SIG-M5 (cell line): ENCODE measurements at places on chromosomes 2 and 18.

- no peak for DNase-seq
These were observed 162.1 kb downstream of the QPCT start for GRCh38 chr2:37506407-37507050.

DNA sequence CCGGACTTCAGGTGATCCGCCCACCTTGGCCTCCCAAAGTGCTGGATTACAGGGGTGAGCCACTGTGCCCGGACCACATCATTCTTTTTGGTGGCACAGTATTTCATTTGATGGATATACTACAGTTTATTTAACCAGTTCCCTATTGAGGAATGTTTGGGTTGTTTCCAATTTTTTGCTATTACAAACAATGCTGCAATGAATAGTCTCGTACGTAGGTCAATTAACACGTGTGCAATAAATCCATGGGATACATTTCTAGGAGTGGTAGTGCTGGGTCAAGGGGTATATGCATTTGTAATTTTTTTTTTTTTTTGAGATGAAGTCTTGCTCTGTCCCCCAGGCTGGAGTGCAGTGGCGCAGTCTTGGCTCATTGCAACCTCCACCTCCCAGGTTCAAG lies 28.4 kb upstream of the XPO1 start:
- no peak for DNase-seq

GRCh38 chr2:98734162-98734561 lies 3.2 kb upstream of the MGAT4A start:
- DNase-seq = no peak

GRCh38 chr18:54641734-54642133 lies 50.7 kb downstream of the DYNAP start:
- no peak for DNase-seq

DNA sequence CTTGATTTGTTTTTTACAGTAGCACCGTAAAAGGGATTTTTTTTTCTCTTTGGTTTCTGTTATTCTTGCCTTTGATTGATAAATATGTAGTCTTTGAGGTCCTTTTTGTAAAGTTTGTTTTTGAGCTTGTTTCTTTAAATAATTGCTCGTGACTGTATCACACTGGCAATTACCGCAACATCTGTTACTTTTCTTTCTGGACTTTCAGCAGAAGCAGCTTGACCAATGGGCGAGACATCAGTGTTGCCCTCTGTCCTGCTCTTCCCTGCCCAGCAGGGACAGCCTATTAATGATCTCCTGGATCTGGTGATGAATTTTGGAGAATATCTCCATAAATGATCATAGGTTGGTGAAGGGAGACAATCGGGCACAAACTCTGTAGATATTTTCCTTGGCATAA lies 74.9 kb downstream of the TDRD15 start:
- DNase-seq = no peak

- no peak for DNase-seq
These were observed 735.0 kb downstream of the TMEM182 start for GRCh38 chr2:103496850-103497249.

DNA sequence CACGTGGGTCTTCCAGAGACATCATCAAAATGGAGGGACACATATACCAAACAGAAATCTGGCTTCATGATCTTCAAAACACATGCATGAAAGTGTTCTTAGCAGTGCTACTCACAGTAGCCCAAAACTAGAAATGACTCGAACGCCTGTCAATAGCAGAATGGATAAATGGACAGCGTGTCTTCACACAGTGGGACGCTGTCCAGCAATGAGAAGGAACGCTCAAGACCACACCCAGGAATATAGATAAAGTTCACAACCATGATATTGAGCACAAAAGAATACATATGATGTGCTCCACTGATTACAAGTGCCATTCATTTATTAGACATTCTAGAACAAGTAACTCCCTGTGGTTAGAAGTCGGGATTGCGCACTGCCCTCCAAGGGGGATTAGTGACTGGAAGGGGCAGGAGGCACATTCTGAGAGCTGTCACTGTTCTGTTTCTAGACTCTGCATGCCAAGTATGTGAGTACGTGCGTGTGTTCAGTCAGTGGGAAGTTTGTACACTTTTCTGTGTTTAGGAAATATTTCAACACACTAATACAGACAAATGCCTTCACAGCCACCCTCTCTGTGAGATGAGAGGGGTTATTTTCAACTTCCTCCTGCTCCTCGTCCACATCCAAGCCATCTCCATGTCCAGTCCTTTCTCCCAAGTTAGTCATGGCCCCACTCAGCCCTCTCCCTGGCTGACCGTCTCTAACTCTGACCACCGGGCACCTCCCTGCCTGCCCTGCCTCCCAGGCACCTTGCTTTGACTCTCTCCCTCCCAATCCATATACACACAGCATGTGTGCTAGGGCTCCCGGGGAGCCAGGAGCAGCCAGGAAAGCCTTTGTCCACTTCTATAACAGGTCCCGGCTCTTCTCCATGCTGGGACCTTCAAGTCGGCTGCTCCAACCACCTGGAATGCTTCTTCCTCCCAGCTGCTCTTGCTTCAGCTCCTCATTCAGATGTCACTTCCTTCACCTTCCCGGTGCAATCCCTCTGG lies 26.9 kb upstream of the TNS1 start:
- DNase-seq = no peak

- no peak for DNase-seq
These were observed 195.1 kb downstream of the SEPTIN10 start for GRCh38 chr2:109418716-109419115.

GRCh38 chr18:13553449-13553848 lies 172.9 kb downstream of the FAM210A start:
- DNase-seq = no peak

DNA sequence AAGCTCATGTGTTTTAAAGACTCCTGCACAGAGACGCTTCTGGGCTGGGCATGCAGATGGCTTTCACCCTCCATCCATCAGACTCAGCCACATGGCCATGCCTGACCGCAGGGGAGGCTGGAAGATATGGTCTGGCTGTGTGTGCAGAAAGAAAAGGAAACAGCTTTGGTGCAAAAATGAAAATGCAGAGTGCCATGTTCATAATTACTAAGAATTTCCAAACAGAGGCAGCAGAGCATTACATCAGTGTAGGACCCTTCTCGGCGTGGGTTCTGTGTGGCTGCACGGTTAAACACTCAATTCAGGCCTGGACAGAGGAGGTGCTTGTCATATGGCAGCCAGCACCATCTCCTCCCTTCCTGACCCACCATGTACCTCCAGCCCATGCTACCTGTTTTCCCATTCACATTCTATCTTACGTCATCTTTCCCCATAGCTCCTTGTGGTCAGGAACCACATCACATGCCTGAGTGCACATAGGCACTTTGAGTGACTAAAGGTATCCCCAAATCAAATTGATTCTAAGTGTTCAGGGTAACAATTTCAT lies 200.3 kb upstream of the ID2 start:
- no peak for DNase-seq

GRCh38 chr2:50591642-50592041 lies 440.3 kb downstream of the NRXN1 start:
- no peak for DNase-seq

DNA sequence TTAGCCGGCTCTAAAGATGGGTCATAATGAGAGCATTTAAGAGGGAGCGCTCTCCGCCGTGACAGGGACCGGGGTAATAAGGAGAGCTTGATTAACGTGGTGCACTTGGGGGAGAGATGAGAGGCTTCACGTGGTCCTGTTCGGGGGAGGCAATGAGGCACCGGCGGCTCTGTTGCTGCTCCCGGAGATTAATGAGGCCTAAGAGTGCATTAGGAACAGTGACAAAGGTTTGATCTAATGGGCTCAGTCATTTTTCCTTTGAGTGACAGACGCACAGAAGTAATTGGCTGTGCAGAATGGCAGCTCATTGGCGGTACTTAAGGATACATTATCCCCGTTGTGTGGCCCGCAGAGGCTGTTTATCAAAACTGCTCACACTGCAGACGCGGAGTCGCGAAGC lies 250.7 kb downstream of the GBX2 start:
- no peak for DNase-seq

DNA sequence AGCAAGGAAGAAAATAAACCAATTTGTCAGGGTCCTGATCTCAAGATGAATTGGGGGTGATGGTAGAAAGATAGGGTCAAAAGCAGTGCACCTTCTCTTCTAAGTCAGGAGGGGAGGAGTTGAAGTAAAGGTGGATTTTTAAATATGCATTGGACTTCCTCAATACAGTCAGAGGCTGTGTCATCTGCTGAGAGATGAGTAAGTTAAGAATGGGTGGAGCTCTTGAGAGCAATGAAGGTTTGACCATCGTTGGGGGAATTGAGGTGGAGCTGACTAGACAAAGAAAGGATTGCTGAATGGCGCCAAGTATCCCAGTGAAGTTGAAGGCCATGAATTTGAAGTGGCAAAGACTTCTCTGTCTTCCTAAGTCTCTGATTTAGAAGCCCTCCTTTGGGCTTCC lies 18.4 kb upstream of the CPO start:
- no peak for DNase-seq

- DNase-seq = no peak
These were observed 4.7 kb upstream of the PPP4R1 start for GRCh38 chr18:9619056-9619455.

GRCh38 chr2:29223851-29224692 lies 108.9 kb downstream of the CLIP4 start:
- no peak for DNase-seq

GRCh38 chr2:7190587-7191324 lies 273.5 kb downstream of the RNF144A start:
- DNase-seq = no peak

GRCh38 chr2:200705305-200706041 lies 106.2 kb upstream of the BZW1 start:
- no peak for DNase-seq
